ENCODE measurements at places on chromosomes 1 and 21.

- ATAC-seq = no peak
Observed at GRCh38 chr1:177799746-177800145, 170.1 kb downstream of the SEC16B start.

DNA sequence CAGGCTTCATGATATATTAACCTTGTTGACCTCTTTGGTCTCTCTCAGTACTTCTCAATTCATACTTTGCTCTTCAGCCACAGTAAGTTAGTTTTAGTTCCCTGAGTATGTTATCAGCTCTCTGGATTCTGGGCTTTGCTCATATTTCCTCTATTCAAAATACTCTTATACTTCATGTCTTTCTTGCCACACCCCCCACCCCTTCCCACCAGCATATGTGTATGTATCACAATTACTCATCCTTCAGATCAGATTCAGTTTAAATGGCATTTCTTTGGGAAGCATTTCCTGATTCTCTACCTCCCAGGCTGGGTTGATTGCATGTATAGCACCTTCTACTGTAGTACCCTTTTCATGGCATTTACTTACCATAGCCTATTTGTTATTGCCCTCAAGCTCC lies 28.3 kb downstream of the SLC30A7 start:
- no peak for ATAC-seq

DNA sequence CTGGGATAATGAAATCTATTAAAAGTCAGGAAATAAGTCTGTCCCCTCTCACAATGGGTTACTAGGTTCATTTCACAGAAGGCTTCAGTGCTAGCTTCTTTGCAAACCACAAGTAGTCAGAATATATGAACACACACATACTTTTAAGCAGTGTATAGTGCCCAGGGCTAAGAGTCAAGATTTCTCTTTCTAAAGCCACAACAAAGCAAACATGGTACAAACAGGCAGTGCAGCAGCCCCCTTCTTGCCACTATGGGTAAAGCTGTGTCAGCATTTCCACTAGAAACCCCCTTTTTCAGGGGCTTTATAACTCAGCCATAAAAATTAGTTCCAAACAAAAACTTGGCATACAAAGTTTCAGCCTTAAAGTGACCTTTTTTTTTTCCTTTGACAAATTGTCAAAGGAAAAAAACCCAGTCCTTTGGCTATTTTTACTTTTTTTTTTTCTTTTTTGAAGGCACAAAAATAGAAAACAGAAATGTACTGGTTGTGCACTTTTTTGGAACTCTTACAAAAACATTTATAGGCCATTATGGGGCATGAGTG lies 315.4 kb downstream of the LMO4 start:
- ATAC-seq = no peak

DNA sequence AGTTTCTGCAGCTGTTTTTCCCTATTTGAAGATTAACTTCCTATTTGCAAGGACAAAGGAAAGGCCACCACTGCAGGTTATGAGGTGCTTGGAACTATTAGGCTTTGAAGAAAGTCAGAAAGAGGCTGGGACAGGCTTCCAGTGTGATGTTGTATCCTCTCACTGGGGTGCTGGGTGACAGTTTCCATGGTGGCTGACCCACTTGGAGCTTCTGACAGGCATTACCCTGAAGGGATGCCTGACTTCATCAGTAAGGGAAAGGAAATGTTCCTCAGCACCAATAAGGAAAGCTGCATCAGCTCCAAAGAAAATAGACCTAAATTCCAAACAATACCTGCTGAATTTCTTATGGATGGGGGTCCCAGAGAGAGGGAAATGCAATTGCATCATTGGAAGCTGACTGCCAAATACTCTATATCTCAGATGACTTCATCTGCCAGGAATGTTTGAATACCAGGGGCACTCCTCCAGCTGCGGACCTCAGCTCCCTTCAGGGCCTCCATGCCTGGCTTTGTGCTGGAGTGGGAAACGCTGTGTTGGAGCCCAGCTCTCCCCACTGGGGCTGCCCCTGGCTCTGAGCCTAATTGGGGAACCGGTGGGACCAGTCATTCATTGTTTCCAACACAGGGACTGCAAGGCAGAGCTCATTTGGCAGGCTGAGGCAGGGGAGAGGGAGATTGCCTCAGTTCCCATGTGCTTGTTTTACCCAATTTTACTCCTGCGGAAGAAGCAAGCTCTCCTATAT lies 76.6 kb downstream of the RGL1 start:
- no peak for ATAC-seq

- peak; percentile 35 for ATAC-seq
Observed at GRCh38 chr1:149916193-149916897, 1.3 kb downstream of the SV2A start.

DNA sequence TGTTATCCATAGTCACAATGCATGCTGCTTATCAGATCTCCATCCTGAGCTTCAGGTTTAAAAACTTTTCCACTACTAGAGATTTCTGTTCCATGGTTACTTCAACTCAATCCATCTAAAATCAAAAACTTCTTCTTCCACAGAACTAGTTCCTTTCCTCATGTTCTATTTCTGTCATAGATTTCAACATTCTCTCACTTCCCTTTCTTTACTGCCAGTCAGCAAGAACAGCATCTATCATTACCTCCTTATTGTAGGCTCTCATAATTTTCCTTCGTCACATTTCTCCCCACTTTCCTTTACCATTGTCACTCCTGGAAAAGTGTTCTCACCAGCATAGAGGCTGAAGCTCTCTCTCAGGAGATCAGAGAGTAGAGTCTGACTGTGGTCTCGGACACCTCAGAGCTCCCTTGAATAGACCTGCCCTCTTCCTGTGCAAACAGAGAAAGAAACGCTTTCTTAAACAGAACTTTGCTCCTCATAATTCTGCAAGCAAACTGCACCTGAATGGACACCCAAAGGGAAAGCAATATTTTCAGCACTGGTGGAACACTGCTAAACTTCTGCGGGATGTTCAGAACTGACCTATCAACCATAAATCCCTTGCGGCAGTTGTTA lies 48.7 kb upstream of the KIRREL1 start:
- peak; percentile 53 for ATAC-seq

GRCh38 chr21:16708101-16708835 lies 804.6 kb upstream of the CXADR start:
- ATAC-seq = no peak
